ENCODE measurements at places on chromosomes 7 and 10. TPM values are rescaled to one million over a fixed set of nuclear protein-coding genes. Genes with fewer than 3 reads are reported as not detected.

GRCh38 chr7:109713366-109713765, 1143.7 kb downstream of the DNAJB9 start:
- no peak for DNase-seq

Gene AOAH
- total RNA-seq = 0.51 TPM

Gene FAM25G
- total RNA-seq = not detected

Gene FMC1
- 16.6 TPM for total RNA-seq
